ENCODE measurements at places on chromosomes 1 and 21.

DNA sequence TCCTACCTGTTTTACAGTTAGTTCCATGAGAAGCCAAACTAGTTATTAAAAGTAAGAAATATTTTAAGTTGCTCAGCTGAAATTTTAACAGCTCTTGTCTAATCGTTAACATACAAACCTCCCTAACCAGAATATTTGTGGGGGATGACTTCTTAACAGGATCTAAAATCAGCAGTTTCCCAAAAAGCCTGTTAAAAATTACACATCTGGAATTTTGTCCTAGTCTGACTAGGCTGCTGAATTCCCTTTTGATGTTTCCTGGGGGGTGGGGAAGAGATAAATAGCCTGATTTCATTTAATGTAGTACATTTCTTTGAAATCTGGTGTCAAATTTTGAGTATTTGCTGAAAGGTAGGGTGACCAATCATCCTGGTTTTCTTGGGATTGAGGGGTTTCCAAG, 78.8 kb upstream of the ARHGAP29 start:
- no peak for DNase-seq

DNA sequence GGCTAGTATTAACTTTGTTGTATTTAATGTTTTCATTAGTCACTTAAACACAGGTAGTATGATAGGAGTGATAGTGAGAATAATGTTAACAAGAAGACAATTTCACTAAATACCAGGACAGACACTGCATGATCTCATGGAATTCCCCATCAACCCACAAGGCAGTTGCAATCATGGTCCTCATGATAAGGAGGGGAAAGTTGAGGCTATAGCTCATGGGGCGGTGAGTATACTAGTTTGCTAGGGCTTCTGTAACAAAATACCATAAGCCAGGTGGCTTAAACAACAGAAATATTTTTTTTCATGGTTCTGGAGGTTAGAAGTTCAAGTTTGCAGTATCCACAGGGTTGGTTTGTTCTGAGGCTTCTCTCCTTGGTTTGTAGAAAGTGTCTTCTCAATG, 115.8 kb downstream of the DSCAM start:
- no peak for DNase-seq

GRCh38 chr1:79197421-79197820, 190.9 kb upstream of the ADGRL4 start:
- no peak for DNase-seq

DNA sequence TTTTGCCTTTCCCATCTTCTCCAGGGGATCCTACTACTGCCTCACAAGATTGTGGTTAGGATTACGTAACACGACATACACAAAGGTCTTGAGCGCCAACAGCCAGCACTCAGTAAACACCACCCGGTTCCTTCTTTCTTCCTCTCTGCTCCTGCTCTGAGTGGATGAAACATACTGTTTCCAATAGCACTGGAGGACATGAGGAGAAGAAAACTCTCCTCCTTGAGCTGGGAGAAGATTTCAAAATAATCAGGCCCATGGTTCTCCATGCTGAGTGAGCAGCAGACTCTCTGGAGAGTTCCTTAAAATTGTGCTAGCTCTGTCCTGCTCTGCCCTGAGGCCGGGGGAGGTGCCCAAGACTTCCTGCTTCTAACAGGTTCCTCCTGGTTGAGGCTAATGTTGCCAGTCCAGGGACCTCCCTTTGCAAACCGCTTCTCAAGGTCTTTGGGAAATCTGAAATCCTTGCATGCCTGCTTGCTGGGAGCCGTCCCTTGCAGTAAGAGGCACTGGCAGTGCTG, 29.4 kb upstream of the MX1 start:
- no peak for DNase-seq

DNA sequence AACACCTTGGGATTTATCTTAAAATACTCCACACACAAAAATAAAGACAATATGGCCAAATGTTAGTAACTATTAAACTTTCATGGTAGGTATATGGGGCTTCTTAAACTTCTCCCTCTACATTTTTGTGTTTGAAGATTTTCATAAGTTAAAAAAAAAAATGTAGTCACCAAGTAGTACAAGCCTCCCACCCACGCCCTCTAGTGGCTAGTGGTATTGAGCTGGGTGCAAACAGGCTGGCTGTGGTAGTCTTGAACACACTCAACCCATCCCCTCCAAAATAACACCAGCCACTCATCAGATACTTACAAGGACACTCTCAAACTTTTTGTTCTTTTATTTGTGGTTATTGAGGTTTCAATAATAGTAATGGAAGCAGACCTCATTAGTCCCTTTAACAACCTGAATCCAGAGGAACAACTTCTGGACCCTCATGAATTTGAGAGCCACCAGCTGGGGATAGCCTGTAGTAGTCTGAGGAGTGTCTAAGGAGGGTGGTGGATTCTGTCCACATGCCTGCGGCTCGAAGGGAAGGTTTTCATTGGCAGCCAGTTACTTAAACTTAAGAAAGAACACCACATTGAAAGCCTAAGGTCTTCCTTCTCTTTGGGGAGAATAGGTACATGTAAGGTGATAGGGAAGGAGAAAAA, 15.6 kb downstream of the RD3 start:
- peak; percentile 54 for DNase-seq

- no peak for DNase-seq
Observed at GRCh38 chr1:17086751-17087150, 32.5 kb downstream of the PADI2 start.

DNA sequence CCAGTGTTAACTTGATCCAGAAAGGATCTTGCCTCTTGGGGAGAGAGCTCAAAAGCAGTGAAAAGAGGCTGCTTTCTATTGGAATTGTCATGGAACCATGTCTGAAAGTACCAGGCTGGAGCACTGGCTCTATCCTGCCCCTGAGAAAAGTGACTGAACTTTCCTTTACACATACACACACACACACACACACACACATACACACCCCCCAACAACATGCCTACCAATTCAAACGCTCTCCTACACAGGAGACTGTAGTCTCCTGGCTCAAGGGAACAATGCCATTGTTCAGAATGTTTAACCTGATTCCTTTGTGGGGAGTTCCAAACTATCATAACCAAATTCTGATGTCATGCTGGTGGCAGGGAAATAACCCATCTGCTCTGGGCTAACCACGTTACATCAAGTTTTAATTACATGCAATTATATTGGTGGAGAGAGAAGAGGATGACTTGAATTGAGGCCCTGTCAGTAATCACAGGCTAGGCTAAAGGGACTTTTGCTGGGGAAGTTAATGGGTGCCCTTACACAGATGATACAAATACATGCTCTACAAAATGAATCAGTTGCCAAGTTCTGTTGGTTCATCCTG, 52.3 kb upstream of the DUSP10 start:
- no peak for DNase-seq

- DNase-seq: no peak
Observed at GRCh38 chr1:151145304-151146071, 943 bp downstream of the SEMA6C start.

- no peak for DNase-seq
Observed at GRCh38 chr1:227072991-227073390, 132.9 kb downstream of the COQ8A start.

DNA sequence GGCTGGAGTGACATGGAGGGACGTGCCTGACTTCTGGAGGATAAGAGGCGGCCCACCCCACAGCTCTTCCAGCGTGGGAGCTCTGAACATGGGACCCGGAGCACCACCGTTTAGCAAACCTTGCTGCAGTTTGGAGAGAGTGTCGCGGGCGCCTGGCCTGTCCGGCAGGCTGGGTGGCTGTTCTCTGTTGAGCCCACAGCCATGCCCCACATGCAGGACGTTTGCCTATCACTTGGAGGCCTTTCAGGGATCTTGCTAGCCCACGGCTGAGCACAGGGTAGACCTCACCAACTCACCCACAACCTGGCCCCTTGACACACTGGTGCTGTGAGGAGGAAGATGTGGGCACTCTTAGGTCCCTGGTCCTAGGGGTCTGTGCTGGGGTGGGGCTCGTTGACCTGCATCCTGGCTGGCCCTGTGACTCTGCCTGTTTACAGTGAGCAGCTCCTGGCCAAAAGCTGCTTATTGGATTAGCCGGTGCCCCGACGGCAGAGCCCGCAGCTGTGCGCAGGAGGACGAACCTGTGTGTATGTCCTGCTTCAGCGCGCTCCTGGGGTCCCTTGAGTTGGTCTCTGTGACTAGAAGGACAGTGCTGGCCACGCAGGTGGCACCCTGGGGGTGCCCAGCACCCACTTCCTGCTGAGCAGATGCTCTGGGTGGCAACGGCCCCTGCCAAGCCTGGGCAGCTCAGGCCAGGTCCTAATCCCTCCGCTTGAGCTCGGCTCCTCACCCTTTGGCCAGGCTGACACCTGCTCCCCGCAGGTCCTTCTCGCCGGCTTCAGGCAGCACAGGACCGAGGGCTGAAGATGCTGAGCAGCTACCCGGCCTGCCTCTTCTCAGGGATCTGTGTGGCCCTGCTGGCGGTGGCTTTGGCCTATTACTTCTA, 72.4 kb upstream of the TRAPPC10 start:
- no peak for DNase-seq

- DNase-seq: no peak
Observed at GRCh38 chr1:16433030-16433429, 4.2 kb downstream of the SPATA21 start.

DNA sequence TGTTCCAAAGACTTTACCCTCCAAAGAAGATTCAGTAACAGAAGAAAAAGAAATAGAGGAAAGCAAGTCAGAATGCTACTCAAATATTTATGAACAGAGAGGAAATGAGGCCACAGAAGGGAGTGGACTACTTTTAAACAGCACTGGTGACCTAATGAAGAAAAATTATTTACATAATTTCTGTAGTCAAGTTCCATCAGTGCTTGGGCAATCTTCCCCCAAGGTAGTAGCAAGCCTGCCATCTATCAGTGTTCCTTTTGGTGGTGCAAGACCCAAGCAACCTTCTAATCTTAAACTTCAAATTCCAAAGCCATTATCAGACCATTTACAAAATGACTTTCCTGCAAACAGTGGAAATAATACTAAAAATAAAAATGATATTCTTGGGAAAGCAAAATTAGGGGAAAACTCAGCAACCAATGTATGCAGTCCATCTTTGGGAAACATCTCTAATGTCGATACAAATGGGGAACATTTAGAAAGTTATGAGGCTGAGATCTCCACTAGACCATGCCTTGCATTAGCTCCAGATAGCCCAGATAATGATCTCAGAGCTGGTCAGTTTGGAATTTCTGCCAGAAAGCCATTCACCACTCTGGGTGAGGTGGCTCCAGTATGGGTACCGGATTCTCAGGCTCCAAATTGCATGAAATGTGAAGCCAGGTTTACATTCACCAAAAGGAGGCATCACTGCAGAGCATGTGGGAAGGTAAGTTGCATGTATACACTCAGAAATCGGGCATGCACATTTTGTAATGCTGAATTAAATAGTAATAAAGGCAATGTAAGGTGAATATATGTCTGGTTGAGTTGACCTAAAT, 97.2 kb downstream of the ZFYVE9 start:
- DNase-seq: no peak

- DNase-seq: no peak
Observed at GRCh38 chr1:17145648-17146047, 26.4 kb upstream of the PADI2 start.

DNA sequence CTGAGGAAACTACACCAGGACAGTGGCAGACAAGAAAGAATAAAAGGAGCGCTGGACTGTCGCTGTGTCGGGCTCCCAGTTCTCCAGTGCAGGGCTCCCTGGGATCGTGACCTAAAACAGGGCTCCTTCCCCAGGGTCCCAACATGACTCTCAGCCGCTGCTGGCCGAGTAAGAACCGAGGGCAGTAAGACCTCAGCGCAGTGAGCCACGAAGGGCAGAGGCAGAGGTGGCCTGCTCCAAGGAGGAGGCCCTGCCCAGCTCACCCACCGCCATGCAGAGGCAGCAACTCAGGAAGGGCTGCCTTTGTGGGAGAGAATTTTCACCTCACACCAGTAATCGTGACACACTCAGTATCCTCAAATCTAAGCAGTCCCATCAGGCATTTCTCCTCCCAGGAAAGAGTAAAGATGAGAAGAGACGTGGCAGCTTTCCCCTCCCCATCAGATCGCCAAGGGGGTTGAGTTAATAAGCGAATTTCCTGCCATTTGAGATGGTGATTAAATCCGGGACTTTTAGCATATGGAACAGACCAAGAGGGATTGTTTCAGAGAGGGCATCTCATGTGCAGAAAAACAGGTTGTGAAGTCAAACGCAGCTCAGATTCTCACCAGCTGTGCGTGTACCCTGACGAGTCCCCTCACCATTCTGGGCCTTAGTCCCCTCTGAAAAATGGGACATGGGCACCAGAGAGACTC, 19.8 kb upstream of the ARTN start:
- DNase-seq: no peak

- no peak for DNase-seq
Observed at GRCh38 chr1:159197561-159198557, 6.8 kb upstream of the ACKR1 start.

GRCh38 chr1:20190256-20191160, 4.2 kb upstream of the PLA2G2C start:
- DNase-seq: no peak

GRCh38 chr21:29406385-29406784, 107.7 kb downstream of the BACH1 start:
- DNase-seq: no peak

GRCh38 chr1:200938955-200939354, 44.3 kb downstream of the INAVA start:
- no peak for DNase-seq

DNA sequence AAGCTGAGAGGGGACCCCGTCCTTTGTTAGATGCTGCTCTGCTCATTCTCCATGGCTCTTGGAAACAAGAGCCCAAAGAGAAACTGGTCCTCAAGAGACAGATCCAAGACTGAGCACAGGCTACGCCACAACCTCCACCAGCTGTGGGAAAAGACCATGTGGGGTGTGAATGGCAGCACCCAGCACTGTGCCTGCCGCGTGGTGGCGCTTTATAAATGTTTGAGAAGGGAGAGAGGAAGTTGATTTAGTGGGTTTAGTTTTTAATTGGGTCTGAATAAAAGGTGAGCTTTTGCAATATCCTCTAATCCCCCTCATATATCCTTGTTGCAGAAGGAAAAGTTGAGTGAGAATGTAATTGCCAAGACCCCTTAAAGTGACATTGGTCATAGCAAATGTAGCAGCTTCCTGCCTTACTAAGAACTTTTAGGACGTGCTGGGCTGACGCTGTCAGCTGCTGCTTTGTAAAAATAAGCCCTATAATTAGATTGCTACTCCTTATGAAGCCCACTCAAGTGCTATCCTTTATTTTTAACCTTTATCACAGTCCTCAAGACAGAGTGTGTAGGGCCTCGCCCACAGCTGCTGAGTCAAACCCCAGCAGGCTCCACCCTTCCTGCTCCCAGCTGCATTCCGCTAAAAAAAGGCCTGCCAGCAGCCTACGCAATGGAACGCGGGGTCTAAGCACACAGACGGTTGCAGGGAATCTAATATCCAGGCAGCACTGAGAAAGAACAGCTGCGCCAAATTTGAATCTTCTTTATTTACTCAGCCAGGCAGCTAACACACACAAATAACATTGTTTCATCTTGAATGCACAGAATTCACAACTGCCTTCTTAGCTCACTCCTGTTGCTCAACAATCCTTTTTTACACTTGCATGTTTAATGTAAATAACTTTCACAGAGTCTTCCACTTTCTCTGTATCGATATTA, 47.4 kb upstream of the PRDX6 start:
- peak; percentile 30 for DNase-seq

Measured in stimulated activated CD8-positive, alpha-beta memory T cell treated with anti-CD3 and anti-CD28 coated beads, Interleukin-4, amount 100 ng/mL, for 1 hour (primary cell).